NCI-H82 (cell line): ENCODE measurements at places on chromosomes 6 and 20.

DNA sequence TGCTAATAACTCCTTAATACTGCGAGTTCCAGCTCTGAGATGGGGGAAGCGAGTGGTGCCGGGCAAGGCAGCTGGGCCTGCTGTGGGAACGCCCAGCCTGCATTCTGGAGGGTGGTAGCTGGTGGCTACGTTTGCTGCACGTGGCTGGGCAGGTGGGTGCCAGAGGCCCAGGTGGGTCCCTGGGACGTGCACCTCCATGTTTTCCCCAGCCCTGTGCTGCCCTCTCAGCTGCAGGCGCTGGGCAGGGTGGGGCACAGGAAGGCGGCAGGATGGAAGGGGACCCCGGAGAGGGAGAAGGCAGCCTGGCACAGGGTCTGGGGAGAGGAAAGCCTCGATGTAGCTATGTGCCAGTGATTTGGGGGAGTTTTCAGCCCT is 388.8 kb downstream of the CDH4 start:
- no peak for DNase-seq

DNA sequence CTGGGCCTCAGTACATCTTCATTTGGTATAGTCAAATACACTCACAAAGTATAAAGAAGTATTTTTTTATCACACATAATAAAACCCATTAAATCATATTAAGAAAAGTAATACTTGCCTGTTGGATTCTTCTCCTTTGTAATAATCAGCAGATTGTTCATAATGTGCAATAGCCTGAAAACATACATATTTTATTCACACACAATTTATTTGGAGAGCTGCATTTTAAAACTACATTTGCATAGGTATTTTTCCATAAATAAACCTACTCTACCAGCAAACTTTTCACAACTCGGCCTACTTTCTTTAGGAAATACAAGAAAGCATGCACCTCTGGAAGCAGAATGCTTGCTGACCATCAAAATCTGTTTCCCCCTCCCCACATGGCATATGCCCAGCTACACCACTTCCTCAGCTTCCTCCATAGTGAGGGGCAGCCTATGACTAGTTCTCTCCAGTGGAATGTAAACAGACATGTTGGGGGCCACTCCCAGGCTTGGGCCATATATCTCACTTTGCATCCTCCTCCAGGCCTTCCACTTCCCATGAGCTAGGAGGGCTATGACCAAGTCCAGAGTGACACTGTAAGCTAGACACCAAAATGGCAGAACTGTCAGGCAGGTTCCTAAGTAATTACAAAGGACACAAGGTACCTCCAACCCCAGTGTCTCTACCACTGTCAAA is 28.3 kb downstream of the GZF1 start:
- no peak for DNase-seq

DNA sequence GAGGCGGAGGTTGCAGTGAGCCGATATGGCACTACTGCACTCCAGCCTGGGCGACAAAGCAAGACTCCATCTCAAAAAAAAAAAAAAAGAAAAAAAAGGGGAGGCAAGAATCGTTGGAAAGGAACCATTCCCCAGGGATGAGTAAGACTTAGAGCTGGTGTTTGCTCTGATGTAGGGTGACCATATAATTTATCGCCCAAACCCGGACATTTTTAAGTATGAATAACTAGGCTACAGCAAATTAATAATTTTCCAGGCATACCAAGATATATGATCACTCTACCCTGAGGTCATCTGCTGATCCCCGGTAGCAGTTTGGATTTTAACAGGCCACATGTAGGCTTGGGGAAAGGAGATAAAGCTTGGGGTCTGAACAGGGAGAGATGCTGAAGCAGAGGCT is 260.9 kb downstream of the BTBD9 start:
- no peak for DNase-seq

GRCh38 chr6:81859884-81860283 is 107.4 kb upstream of the TENT5A start:
- no peak for DNase-seq

DNA sequence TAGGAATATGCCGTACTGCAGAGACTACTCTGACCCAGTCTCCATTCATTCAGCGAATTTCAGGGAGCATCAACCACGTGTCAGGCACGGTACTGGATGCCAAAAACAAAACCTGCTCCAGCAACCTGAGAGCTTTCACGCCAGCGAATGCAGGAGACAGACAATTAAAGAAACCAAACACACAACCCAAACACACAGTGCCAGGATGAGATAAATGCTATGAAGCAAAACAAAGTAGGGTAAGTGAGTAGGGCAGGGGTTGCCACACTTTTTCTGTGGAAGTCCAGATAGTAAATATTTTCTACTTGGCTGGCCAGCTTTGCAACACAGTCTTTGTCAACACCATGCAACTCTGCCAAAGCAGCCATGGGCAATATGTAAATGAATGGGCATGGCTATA is 10.0 kb downstream of the MOCS1 start:
- no peak for DNase-seq
